ENCODE measurements at places on chromosomes 1 and 21.

DNA sequence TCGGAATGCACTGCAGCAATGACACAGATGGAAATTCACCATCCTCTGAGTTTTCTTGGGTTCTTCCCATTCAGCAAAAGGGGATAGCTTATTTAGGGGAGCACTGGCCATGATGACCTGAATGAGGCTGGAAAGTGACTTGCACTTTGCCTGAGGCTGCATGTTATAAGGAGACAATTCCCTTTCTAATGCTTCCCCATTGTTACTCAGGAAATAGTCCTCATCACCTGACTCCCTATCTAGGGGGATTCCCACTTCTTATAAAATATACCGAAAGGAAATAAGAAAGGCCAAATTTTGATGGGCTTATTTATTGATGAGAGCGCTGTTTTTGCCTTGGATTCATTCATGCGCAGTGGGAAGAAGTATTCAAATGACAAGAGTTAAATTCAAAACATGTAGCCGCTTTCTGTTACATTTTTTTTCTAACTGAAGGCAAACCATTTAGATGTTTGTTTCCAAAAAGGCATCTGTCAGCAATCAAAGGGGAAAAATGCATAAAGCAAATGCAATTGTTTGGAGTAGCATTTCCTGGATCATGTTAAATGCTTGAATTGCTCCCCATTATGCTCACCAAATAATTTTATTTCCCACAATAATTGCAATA lies 220.3 kb upstream of the NFIA start:
- no peak for DNase-seq

DNA sequence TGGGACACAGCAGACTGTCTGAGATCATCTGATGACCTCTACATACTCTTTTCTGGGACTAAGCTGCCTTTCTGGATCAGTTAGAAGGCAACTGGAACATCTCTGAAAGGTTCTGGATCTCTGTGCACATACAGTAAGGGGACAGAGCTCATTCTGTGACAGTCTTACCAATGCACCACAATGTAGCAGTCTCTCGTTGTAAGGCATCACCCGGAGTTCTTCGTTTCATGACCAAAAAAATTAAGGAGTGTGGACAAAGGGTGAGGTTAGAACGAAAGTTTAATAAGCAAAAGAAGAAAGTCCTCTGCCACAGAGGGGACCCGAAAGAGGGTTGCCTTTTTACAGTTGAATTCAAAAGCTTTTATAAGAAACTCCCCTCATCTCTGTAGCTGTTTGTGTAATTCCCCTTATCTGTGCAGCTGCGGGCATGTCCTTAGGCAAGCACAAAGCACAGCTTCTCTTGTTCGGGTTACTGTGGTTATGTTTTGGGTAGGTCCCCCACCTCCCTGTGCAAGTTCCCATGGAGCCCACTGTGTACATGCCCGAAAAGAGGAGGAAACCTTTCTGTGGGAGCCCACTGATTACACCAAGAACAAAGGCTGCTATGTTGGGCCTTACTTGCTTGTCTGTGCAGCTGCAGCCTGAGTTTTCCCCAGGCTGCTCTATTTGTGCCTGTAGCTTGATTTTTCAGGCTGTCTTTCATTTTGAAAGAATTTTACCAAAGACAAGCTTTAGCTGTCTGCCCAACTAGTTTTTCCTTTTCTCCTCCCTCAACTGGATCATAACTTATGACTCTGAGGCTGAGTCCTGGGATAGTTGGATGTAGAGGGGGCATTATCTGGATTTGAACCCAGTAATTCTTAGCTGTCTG lies 53.1 kb upstream of the CACNA1E start:
- DNase-seq, result peak; percentile 48

GRCh38 chr1:174794861-174795260 lies 204.9 kb upstream of the CACYBP start:
- DNase-seq, result no peak

DNA sequence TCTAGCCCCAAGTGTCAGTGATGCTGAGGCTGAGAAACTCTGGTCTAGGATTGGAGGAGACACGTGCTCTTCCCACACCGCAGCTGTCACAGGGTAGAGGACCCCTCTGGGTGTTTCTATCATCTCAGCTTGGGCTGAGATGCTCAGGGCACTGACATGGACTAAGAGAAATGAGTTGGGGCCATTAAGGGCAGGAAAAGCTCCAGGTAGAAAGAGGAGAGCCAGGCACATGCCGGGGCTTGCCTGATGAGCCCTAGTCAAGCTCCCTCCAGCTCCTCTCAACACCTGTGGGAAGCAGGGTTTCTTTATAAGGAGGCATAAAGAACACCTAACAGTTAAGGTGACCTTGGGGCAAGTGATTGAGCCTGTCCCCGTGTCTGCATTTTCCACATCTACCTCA lies 17.3 kb downstream of the ABCA4 start:
- DNase-seq, result no peak

DNA sequence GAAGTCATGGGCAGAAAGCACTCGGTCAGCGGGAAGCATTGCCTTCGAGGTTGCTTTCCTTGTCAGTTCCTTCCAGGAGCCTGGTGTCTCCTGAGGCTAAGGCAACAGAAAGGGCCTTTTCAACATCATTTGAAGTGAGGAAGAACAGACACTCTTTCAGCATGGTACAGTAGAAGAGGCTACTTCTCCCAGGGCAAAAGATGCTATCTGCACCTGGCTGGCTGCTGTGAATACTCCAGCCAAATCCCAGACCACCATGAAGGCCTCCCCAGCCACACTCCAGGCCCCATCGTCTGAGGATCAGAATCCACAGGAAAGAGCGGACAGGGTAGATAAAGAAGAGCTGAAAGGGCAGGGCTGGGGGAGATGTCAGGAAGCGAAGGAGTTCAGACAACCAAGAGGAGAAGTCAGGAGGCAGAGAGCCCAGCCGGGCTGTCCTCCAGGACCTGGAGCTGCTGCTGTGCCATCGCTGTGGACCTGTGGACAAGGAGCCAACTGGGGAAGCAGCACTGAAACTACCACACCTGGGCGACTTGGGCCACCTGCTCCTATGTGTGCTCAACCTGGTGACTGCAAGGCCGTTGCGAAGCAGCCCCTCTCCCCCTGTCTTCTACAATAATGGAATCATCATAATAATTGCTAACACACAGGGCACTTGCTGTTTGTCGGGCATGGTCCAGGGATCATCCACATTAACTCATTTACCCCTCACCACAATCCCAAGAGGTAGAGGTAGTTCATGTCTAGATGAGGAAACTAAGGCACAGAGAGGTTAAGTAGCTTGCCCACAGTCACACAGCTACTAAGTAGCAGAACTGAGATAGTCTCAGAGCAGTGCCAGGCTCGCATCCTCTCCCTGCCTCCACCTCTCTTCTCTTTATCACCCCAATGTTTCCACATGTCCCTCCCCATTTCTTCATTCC lies 88.0 kb upstream of the ZBTB40 start:
- no peak for DNase-seq

DNA sequence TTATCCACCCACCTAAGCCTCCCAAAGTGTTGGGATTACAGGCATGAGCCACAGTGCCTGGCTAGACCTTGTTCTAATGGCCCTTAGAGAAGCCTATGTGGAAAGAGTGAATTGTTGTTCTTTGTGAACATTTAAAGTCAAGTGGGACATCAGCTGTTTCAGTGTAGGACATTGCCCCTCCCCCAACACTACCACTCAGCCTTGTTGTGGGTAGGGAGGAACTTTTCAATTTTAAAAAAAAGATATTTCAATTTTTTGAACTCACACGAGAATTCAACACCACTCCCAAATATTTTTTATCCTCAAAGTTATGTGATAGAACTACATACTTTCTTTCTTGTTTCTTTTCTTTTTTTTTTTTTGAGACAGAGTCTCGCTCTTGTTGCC lies 36.7 kb upstream of the TMEM222 start:
- no peak for DNase-seq

DNA sequence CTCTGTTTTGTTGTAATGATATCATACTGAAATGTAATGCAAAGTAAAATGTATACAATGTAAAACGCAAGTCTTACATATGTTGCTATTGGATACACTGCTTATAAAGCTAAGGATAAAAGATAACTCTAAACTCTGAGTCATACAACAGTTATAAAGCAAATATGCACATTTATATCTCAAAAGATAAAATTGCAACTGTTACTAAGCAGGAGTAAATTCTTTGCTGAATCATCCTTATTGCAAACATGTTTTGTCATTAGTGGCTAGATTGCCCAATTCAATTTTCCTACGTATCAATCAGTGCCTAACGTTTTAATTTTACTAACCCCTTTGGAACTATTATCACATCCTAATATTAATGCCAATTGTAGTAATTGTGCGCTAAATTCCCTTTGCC lies 762.9 kb downstream of the LTN1 start:
- no peak for DNase-seq

GRCh38 chr1:119409731-119410130 lies 5.2 kb upstream of the HSD3B2 start:
- DNase-seq, result no peak

- DNase-seq, result no peak
These were observed 1882.4 kb downstream of the NCAM2 start for GRCh38 chr21:22880573-22880972.

GRCh38 chr1:56644064-56644918 lies 823 bp upstream of the PRKAA2 start:
- no peak for DNase-seq

- no peak for DNase-seq
These were observed 169.3 kb downstream of the ST6GALNAC5 start for GRCh38 chr1:77036560-77036959.

- DNase-seq, result no peak
These were observed at the start of gene LAPTM5 for GRCh38 chr1:30757352-30758120. TSS of gene LAPTM5 (minus strand) at chr1:30757774. CDS start at chr1:30757745, 29 bp downstream.

- DNase-seq, result no peak
These were observed 504 bp downstream of the H6PD start for GRCh38 chr1:9235096-9235459.

GRCh38 chr1:107669996-107670395 lies 295.0 kb downstream of the VAV3 start:
- no peak for DNase-seq

DNA sequence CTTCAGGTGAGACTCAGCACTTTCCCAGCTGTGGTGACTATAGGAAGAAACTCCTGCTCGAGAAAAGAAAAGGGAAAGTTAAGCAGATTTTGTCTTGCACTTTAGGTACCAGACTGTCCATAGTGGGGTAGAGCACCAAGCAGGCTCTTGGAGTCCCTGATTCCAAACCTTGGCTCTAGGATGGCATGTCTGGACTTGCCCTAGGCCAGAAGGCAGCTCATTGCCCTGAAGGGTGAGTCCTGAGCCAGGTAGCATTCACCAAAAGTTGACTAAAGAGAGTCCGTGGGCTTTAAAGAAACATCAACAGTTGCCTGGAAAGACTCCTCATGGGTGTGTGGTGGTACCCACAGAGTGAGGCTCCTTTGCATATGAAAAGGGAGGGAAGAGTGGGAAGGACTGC lies 145.2 kb upstream of the SNX7 start:
- no peak for DNase-seq

DNA sequence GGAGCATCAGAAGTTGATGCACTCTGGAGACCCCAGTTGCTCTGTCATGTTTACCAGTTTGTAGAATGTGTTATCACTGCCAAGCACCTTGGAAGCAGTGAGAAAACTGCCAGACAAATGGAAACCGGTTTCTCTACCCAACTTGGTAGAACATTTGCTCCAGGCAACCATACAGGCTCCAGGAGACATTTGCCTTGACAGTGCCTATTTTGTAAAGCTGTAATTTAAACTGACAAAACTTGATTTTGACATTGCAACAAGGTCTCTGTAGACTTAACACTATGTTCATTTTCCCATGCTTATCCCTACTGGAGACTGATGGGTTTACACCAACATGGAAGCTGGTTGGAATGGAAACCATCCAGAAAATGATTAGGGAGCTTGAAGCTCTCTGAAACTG lies 97.6 kb downstream of the ROR1 start:
- no peak for DNase-seq

- DNase-seq, result no peak
These were observed 7.0 kb upstream of the TRIM45 start for GRCh38 chr1:117128323-117129079.

GRCh38 chr21:29920938-29921337 lies 18.9 kb downstream of the GRIK1 start:
- DNase-seq, result no peak

- no peak for DNase-seq
These were observed 19.9 kb upstream of the EDN2 start for GRCh38 chr1:41504114-41505035.

- no peak for DNase-seq
These were observed 24.9 kb upstream of the PARP1 start for GRCh38 chr1:226432586-226433340.

GRCh38 chr1:31839662-31840343 lies 24.0 kb upstream of the SPOCD1 start:
- peak; percentile 23 for DNase-seq

DNA sequence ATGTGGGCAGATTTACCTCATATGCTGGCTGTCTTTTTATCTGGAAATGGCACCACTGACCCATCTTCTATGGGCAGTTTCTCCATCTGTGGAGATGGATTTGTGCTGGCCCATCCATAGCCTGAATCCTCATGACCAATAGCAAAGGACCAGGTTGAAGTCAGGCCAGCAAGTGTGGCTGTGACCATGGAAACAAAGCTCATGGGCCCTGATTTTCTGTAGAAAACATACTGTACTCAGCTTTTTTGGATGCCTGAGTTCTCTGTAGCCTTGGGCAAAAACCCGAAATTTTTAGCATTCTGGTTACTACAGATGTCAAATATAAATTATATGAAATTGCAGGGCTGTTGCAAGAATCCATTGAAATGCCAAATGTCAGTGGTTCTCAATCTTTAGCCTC lies 155.0 kb downstream of the PLXNA2 start:
- no peak for DNase-seq

GRCh38 chr1:167413328-167413727 lies 105.0 kb downstream of the CD247 start:
- no peak for DNase-seq

DNA sequence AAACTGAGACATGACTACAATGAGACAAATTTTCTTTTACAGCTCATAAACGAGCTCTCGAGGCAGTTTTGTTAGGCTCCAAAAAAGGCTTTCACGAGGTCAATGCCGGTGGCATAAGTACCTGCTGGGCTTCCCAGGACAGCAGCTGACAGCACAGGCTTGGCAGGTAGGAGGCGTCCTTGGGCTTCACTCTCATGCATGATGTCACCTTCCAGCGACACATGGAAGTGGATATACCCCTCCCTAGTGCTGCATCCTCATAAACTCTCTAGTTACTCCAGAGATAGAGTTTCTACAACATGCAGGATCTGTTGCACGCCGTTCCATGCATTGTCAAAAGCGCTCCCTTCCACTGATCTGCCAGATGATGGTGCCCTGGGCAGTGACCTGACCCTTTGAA lies 112.5 kb upstream of the PAXBP1 start:
- no peak for DNase-seq

GRCh38 chr1:183544598-183545297 lies 45.5 kb downstream of the NCF2 start:
- no peak for DNase-seq

GRCh38 chr1:201946224-201946908 lies at the start of gene LMOD1:
TSS of gene LMOD1 (minus strand) at chr1:201946548. CDS start at chr1:201946340, 208 bp downstream.
- DNase-seq, result peak; percentile 56
